ENCODE measurements at places on chromosomes 3 and 15.

- no peak for DNase-seq
These were observed 11.5 kb upstream of the PRKAR2A start for GRCh38 chr3:48859206-48859605.

GRCh38 chr15:89641053-89641452 is 14.2 kb downstream of the KIF7 start:
- DNase-seq, result no peak

- peak; percentile 20 for DNase-seq
These were observed 28.6 kb upstream of the PLXNA1 start for GRCh38 chr3:126954141-126954842.

- no peak for DNase-seq
These were observed 19.9 kb upstream of the TNFAIP8L3 start for GRCh38 chr15:51114437-51115119.

- DNase-seq, result no peak
These were observed 28.8 kb upstream of the UACA start for GRCh38 chr15:70792171-70792573.

GRCh38 chr3:121483290-121483689 is 62.5 kb downstream of the POLQ start:
- no peak for DNase-seq

DNA sequence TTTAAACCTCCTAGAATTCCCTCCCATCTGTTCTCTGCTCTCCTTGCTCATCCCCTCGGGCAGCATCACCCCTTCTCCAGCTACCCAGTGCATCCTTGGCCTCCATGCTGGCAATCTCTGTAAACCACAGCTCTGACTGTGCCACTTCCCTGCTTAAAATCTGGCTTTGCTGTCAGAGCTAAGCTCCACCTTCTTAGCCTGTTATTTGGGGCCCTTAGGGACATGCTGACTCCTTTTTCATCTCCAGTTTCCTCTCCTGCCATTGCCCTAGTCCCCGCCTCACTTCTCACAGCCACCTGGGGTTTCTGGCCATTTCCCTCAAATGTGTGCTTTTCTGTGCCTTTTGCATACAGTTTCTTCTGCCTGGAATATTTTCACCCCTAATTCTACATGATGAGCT is 5.7 kb downstream of the SLC6A20 start:
- no peak for DNase-seq

GRCh38 chr15:27438403-27439375 is 467.7 kb downstream of the GABRG3 start:
- DNase-seq, result no peak

GRCh38 chr3:76776927-76777326 is 263.0 kb upstream of the ROBO2 start:
- no peak for DNase-seq

DNA sequence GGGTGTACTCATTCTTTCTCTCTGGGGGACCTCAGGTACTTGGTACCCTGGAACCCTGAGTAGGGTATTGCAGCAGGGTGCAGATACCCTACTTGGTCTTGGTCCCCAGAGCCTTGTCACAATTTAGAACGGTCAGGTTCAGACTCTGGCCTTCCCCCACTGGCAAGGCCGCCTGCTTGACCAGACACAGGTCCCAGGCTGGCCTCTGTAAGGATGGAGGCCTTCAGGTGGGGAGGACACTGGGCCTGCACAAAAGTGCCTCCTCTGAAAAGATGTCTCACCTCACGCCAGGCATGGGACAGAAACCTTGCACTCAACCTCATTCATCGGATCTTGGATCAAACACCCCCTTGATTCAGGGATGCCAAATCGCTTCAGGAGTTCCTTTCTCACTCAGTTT is 158.4 kb downstream of the KLF13 start:
- no peak for DNase-seq

GRCh38 chr3:73772076-73772886 is 147.5 kb upstream of the PDZRN3 start:
- no peak for DNase-seq

Measured in ovary (tissue), 10 donors.